ENCODE measurements at places on chromosomes 4 and X.

- no peak for DNase-seq
Observed at GRCh38 chr4:8616831-8617230, 24.3 kb downstream of the CPZ start.

DNA sequence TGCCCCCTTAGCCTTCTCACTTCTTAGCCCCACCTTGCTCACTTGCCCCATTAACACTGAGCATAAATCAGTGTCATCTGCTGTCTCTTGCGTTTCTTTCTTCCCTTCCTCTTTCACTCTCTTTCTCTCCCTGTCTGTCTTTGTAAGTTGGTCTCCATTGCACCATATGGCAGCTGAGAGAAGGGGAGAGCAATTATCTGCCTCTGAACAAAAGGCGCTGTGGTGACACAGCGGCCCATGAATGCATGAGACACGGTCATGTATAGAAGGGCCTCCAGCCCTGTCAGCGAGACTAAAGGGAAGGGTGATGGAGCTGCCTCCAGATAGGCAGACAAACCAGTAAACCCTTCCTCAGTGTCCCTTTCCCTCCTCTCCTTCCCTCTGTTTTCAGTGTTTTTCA, 88.8 kb upstream of the PCDH18 start:
- no peak for DNase-seq

DNA sequence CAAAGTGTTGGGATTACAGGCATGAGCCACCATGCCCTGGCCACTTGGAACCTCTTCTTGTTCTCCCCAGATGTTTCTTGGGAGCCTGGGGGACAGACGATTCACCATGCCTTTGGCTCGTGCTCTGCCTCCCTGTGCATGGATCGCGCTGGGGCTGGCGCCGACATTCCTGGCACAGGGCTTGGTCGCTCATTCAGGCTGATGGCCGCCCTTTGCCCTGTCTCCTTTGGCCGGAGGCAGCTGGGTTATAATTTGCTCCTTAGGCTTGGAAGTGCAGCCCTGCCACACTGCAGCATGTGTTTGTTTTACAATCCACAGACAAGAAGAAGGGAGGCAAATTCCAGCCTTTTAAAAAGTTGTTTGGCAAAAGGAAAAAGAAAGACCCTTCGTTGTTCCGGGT, 115.3 kb downstream of the AASDH start:
- DNase-seq: no peak

GRCh38 chrX:85243155-85243554, 424 bp downstream of the SATL1 start:
- no peak for DNase-seq

GRCh38 chrX:107324493-107325310, 118.3 kb downstream of the DNAAF6 start:
- no peak for DNase-seq

DNA sequence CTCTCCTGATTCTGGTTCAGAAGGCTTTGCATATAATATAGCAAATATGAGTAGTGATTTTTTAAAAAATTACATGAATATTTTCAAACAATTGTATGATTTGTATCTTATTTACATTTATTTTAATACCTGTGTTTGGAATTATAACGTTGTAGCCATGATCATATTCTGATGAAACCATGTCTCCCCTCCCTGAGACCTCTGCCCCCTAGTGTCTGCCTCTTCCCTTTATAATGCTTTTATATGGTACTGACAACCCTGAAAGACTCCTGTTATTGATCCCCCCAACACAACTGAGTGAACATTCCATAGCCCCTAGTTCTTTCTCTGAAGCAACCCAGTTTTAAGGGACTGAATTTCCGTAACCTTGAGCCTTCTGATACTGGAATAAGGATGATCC, 187.4 kb downstream of the SOX3 start:
- no peak for DNase-seq

- DNase-seq: no peak
Observed at GRCh38 chrX:143623657-143624056, 12.2 kb downstream of the SLITRK4 start.

GRCh38 chr4:36027203-36027602, 217.1 kb downstream of the ARAP2 start:
- no peak for DNase-seq

GRCh38 chrX:53594354-53594753, 92.2 kb downstream of the HUWE1 start:
- DNase-seq: no peak

- DNase-seq: peak; percentile 18
Observed at GRCh38 chr4:183905081-183905592, at the start of gene STOX2. TSS of gene STOX2 (plus strand) at chr4:183905307. CDS start at chr4:183906791, 1,484 bp downstream.

DNA sequence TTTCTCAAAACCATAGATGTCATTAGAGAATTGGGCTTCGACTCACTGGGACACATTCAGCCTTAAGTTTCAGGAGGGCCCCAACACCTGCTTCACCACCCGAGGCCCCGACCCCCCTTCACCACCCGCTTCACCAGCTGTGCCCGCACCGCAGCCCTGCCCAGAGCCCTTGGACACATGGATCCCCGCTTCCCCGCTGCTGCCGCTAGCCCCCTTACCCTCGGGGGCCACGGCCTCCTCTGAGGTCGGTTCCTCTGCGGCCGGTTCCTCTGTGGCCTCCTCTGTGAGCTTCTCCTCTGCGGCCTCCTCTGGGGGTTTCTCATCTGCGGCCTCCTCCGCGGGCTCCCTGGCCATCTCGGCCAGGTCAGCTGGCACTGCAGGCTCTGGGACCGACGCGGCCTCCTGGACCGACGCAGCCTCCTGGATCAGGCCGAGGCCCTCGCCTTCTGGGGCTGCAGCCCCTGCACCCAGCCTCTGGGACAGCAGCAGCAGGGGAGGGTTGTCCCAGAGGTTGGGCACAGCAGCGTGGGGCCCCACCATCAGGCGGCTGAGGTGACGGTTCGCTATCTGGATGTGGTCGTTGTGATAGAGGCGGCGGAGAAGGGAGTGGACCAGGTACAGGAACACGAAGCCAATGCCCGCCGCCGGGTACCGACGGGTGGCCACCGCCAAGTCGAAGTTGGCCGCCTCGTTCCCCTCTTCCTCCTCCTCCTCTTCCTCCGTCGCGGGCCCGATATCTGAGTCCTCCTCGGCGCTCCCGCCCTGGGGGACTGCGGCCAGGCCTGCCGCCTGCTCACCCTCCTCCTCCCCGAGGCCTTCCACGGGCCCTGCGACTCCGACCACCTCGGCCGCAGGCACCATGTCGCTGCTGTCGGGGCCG, 748 bp downstream of the CT47B1 start:
- DNase-seq: no peak

DNA sequence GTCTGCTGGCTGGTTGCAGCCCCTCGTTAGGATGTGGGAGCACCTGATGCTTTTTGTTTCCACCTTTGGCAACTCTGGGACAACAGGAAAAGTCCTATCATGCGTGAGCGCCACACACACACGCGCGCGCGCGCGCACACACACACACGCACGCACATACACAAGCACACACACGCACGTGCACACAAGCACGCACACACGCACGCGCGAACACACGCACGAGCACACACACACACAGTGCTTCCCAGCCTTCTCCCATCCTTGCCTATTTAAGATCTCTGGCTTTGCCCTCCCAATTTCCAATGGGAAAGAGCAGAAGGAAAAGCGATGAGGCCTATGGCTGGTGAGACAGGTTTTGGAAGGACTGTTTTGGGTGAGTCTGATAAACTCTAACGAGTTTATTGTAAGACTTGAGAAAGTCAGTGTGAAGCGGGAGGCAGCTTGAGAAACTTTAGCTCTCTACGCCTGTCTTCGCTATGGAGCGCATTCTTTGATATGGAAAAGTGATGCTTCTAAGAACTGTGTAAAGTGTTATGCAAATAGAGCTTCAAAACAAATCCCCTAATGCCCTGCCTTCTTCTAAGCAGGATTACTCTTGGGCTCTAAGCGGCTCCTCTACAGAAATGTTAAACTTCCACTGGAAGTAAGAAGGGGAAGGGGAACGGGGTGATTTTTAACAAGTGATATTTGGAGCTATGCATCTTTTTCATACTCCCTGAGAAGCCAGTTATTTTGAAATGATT, 11.8 kb downstream of the SUPT20HL1 start:
- no peak for DNase-seq
